ACHN (cell line): ENCODE measurements at places on chromosomes 16 and 17.

DNA sequence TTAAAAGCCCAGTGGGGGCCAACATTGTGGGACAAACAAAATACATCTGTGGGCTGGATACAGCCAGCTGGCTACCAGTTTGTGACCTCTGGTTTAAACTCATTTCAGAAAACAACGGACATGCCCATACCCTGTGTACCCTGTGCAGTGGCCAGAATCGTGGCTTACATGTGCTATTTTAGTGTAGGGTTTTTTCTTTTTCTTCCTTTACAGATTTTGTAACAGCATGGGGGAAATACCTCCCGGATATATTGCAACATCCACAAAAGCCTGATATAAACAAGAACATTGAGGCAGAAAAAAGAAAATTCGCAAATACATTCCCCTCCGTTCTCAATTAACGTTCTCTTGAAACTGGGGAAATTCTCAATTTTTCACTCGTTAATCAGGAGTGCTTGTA is 7.3 kb downstream of the HS3ST4 start:
- DNase-seq: no peak

DNA sequence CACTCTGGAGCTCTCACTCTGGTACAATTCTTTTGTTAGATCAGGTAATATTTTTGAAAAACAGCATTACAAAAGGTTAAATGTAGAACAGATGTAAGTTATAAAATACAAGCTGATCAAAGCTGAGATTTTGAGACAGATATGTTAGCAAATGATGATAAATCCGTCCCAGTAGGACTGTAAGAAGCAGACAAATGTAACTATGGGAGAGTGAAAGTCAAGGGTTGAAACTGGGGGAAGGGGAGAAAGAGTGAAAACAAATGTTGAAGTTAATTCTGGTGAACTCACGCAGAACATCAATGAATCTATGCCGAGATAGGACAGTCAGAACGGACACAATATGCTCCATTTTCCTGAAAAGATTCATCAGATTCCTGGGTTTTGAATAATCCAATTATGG is 298.9 kb upstream of the IRX5 start:
- no peak for DNase-seq

DNA sequence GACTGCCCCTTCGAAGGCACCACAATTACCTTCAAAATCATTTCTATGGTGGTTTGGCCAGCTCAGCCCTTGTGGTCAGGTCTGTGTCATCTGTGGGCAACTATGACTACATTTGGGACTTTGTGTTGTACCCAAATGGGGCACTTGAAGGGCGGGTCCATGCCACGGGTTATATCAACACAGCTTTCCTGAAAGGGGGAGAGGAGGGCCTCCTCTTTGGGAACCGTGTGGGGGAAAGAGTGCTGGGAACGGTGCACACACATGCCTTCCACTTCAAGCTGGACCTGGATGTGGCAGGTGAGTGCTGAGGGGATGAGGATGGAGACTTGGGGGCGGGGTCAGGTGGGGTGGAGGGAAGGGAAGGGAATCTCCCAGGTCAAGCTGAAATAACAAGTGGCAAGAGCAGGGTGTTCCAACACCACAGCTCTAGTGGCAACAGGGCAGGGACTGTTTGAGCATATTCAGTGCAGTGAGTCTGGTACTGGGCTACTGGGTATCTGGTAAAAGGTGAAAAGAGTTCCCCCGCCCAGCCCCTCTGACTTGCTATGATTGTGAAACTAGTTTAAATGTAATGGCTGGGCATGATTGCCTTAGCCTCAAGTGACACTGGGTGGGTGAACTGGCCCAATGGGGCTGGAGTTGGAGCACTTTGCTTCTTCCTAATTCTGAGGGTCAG is 1.7 kb downstream of the AOC2 start:
- no peak for DNase-seq

DNA sequence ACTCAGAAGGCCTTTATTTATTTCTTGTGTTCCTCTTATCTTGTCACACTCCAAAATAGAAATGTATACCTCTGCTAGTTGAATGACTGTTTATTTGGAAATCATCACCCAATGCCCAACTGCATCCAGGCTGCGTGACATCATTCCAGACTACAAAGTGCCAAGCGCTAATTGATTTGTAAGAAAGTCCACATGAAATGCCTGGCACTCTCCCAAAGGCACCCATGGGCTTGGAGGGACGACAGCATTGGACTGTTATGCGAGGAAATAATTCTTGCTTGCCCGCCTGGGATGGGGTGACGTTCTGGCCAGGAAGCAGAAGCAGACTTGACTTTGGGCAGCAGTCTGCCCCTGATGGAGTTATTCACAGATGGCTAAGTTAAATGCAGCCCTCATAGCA is 165.9 kb downstream of the CDH13 start:
- DNase-seq: no peak

GRCh38 chr17:49633762-49634484 is 44.0 kb downstream of the SPOP start:
- DNase-seq: no peak

DNA sequence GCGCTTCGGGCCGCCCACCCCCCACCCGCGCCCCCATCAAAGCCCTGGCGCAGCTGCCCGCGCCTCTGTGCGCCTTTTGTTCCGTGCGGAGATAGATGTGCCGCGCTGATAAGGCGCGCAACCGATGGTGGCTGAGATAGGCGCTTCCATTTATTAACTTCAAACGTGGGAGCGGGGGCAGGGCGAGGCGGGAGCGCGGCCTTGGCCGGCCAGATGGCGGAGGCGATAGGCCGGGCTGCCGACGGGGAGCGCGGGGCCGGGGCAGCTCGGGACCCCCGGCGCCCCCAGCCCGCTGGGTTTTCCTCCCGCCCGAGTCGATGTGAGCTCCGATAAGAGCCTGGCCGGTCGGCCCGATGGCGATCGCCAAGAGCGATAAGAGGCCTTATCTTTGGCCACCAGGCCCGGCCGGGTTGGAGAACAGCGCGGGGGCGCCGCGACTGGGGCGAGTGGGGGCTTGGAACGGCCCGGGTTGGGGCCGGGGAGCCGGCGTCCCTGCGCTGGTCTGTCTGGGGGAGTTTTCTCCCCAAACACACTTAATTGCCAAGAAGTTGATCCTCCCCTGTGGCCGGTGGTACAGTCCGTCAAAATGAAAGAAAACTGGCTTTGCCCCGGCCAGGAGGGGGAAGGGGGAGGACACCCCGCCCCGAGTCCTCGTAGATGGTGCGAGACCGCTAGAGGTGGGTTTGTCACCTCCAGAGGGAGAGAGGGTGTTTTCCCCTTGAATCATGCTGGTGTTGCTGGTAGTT is 2.7 kb downstream of the ZFPM1 start:
- peak; percentile 69 for DNase-seq

GRCh38 chr16:576823-577201 is 7.0 kb downstream of the PIGQ start:
- no peak for DNase-seq

DNA sequence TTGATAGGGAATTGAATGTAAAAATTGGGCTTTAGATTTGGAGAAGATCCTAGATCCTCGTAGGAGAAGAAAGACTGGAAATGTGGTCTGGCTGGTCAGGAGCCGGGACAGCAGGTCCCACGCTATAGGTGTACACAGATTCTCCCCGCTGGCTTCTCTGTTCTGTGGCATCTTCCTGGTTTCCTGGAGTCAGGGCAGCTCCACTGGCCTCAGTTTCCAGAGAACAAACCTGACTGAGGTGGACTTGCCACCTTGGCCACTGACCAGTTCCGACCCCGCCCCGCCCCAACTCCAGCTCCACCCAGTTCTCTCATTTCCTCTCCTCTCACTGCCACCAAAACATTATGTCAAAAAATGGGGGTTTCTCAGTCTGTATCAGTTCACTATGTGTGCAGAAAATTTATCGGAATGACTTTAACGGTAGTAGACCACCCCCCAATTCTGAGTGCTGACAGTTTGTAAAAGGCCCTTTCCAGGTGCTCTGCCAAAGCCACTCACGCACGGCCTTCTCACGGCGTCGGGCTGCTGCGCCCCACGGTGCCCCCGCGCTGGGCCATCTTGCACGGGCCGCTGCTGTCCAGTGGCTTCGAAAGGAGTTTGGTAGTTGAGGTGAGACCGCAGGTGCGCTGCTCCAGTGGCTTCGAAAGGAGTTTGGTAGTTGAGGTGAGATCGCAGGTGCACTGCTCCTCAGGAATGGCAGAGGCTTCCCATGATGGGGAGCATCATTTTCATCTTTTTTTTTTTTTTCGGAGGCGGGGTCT is 161.4 kb upstream of the CHMP6 start:
- no peak for DNase-seq
